ENCODE measurements at places on chromosomes 6 and 20.

GRCh38 chr20:7897781-7898364 lies 42.4 kb downstream of the HAO1 start:
- DNase-seq = no peak

DNA sequence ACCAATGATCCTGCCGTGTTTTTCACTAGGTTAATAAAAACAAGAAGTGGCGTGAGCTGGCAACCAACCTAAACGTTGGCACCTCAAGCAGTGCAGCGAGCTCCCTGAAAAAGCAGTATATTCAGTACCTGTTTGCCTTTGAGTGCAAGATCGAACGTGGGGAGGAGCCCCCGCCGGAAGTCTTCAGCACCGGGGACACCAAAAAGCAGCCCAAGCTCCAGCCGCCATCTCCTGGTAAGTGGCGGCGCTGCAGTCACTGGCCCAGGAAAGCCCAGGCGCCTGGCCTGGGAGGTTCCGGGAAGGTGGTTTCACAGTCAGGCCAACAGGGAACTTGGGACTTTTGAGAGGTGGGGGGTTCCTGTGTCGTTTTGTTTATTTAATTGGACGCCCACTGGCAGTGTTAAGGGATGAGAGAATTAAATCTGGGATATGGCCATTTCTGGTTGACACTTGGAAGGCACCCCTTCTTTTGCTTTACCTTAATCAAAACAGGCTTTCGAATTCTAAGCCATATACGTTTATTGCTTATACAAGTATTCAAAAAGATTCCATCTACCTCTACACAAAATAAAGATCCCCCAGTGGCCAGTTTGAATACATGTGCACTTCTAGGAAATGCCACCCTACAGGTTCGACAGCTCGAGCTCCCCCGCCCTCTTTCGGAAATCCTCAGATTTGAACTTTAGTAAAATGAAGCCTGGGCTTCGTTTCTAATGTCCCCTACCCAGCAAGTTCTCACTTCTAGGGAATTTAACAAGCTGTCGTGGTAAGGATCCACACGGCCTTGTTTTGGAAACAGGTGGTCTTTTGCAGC lies 138.9 kb downstream of the TMEM242 start:
- peak; percentile 57 for DNase-seq

DNA sequence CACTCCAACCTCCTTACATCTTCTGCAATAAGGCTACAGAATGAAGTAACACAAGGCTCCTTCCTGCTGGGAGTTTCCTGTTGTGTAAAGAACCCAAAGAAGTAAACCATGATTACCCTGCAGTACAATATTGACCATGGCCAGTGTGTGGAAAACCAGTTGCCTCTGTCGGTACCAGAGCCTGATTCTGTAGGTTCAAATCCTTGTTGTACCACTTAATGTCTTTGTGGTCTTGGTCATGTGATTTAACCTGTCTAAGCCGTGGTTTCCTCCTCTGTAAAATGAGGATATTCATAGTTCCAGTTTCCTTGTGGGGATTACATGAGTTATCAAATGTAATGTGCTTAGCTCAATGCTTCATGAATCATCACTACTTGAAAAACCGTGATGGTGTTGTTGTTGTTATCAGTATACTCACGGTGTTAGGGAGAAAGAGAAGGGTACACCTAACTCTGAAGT lies 60.3 kb upstream of the PRELID3B start:
- no peak for DNase-seq

DNA sequence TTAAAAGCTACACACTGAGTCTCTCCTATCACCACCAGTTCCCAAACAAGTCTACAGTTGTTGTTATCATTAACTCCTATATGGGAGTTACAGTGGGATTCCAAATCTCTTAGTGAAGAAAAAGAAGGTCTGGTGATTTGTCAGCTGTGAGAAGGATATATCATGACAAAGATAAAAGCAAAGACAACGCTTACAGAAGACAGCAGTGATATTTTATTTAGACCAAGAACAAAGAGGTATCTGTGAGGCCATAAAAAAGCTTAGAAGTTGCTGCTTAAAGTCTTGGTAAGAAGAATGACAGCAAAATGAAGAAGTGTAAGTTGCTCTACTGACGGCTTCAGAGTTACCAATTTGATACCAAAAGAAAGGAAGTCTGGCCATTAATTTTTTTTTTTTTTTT lies 47.2 kb downstream of the CHD6 start:
- no peak for DNase-seq

GRCh38 chr6:7004581-7005297 lies 103.0 kb upstream of the RREB1 start:
- no peak for DNase-seq
